ENCODE measurements at places on chromosomes 2 and 18.

DNA sequence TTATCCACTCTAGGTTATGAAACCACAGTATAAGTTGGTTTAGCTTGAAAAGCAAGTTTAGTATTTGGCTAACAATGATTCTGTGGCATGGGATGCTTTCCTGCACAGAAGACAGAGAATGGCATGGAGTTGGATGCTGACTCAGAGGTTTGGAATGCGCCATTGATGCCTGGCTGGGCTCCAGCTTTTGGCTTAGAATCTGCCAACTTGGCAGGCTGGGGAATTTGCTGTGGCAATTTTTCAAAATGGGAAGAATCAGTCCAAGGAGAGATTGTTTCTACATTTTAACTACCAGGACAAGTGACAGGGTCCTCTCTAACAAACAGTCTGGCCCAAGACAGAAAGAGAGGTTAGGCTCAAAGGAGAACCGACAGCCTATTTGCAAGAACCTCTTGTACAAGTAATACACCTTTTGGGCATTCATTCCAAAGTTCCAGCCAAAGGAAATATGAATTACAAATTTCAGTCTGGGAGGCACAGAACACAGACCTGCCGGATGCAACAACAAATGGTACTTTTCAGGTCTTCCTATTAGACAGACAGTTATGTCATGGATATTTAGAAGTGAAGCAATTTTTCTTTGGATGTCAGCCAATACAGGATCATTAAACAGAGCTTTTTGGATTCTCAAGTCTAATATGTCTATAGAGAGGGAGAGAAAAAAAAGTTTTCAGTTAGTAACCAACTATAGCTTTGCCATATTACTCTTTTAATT is 1027.7 kb downstream of the TMEM182 start:
- DNase-seq: peak; percentile 42

GRCh38 chr2:15472133-15472532 is 89.0 kb downstream of the NBAS start:
- DNase-seq: no peak

DNA sequence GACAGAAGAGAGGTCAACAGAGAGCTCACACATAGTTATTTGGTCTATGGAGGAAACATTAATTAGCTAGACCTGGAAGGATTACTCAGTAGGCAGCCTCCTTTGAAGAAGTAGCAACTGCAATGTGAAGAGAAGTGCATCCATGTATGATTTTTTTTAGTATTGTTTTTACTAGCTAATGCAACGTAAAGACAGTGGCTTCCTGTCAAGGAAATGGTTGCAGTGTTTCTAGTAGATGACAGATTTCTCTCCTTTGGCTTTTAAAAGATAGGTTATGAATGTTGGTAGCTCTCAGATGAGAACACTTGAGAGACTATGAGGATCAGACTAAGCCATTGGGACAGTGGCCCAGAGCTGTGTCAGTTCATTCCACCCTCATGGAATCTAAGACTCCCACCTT is 175.8 kb downstream of the AGPS start:
- DNase-seq: no peak

- DNase-seq: no peak
Measured at GRCh38 chr2:224165901-224166319, 126.8 kb upstream of the SERPINE2 start.

DNA sequence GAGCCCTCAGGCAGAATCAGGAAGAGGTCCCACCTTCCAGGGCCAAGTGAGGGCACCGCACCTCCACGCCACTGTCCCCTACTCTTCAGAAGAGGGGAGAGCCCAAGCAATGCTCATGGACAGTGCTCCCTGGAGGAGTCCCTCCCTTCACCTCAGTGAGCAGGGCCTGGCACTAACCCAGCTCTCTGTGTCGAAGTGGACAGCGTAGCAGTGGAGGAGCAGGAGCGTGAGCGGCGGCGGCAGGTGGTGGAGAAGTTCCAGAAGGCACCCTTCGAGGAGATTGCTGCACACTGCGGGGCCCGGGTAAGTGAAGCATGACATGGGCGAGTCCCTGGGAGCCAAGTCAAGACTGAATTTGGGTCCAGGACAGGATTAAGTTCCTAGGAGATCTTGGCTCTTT is 16.7 kb downstream of the POMC start:
- peak; percentile 54 for DNase-seq

- peak; percentile 73 for DNase-seq
Measured at GRCh38 chr2:201978986-201979385, 54.7 kb upstream of the FZD7 start.

- DNase-seq: no peak
Measured at GRCh38 chr2:47096451-47096850, 58.7 kb downstream of the STPG4 start.

DNA sequence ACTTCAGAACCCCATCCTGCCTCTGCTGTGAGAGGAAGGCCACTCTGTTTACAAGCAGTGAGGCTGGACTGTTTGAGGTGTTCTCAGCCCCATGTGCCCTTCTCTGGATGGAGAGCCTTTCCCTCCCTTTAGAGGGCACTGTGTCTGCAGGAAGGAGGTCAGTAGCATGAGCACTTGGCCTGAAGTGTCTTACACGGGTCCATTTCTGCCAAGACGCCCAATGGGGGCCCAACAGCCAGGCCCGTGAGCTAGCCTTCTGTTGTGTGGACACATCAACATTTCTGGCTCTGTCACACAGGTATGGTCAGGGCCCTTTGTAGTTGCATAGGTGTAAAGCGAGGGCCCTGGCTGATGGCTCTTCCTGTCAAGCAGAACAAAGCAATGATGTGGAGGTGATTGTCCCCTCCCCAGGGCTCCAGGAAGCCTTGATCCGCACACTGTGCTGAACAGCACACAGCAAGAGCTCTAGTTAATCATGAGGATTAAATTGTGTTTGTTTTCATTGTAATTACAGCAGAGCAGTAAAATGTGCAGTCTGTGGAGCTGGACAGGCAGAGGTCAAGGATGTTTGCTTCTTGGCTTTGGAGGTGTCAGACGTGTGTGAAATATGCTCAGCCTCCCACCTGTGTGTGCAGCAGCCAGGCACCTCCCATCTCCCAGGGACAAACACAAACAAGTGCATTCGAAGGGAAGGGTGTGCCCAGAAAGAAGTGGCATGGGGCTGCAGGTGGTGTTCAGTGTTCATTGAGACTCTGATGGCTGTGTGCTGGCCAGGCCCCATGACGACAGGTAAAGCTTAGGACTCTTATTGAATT is 132.1 kb downstream of the SH3RF3 start:
- DNase-seq: no peak

GRCh38 chr2:33216508-33217182 is 259.8 kb upstream of the RASGRP3 start:
- no peak for DNase-seq

DNA sequence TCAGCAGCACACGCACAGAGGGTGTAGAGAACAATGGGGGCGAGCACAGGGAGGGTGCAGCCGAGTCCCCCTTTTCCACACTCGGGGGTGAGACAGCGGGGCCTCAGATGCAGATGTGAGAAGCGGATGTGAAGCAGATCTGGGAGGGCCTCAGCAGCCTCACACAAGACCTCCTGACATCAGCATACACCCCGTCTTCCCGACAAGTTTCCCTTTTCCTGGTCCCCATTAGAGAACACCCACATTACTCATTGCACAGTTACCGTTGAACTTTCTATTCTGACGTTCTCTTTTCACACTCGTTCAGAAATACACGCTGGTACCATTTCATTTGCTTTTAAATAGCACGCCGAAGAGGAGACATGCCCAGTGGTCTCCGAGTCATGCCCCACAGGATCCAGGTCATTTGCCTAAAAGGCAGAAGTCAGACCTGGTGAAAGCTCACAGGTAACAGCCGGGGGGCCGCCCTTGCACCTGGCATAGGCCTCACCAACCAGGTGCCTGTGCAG is 129.5 kb upstream of the ID2 start:
- peak; percentile 5 for DNase-seq

DNA sequence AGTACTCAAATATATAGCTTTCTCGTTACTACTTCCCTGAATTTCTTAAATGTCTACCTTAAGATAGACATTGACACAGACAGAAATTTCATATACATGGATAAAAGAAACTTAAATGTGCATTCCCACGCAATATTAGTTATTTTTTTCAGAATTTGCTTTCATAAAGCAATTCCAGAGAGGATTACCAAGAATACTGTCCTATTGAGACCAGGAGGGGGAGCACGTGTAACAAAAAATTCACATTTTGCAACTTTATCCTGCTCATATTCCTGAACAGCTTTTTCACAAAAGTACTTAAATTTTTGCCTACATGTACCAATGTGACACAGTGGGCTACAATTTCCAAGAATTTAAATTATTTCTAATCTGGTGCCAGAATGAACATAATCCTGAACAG is 30.7 kb upstream of the ERCC3 start:
- DNase-seq: no peak

DNA sequence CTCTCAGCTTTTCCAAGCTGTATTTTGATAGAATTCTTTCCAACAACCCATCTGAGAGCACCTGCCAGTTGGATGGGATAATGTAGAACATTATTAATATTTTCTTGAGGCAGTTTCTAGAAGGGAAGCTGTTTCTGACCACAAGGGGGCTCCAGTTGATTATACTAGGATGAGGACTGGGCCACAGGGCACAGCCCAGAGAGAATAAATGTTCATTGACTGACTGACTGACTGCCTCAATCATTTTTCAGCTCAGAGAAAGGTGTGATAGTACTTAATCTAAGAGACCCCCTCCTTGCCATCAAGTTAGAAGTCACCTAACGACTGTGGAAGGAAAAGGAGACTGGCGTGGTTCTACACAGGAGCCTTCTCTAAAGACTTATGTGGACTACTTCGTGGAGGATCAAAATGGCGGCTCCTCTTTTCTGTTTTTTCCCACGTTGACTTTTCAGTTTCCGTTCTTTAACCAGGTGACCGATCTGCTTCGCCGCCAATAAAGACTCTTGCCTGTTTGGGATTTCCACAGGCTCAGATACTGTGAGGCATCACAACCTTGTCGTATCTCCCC is 31.9 kb upstream of the CREG2 start:
- peak; percentile 63 for DNase-seq

DNA sequence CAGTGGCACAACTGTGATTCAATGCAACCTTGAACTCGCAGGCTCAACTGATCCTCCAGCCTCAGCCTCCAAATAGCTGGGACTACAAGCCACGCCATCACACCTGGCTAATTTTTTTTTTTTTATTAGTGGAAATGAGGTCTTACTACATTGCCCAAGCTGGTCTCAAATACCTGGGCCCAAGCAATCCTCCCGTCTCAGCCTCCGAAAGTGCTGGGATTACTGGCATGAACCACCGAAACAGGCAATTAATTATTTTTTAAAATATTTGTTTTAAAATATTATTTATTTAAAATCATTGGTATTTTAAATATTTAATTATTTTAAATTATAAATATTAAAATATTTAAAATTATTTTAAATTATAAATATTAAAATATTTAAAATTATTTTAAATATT is 24.5 kb downstream of the SRBD1 start:
- no peak for DNase-seq

GRCh38 chr2:160680294-160680693 is 186.7 kb upstream of the RBMS1 start:
- DNase-seq: no peak

DNA sequence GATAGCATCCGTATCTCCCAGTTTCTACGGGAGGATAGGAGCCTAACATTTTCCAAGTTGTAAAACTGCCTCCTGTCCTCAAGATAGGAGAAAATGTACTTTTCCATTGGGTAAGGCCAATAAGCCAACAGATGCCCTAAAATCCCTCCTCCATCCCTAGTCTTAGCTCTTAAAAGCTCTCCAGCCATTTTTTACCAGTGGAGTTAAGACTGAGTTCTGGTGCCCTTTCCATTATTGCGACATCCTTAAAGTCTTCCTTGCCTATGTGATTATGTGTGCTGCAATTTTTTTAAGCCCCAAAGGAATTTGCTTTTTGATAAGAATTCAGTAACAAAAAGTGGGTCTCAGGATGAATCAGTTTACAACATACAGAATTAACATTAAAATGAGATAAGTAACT is 33.0 kb downstream of the LINC00305 start:
- no peak for DNase-seq

- DNase-seq: no peak
Measured at GRCh38 chr2:9748577-9748976, 94.7 kb upstream of the TAF1B start.

DNA sequence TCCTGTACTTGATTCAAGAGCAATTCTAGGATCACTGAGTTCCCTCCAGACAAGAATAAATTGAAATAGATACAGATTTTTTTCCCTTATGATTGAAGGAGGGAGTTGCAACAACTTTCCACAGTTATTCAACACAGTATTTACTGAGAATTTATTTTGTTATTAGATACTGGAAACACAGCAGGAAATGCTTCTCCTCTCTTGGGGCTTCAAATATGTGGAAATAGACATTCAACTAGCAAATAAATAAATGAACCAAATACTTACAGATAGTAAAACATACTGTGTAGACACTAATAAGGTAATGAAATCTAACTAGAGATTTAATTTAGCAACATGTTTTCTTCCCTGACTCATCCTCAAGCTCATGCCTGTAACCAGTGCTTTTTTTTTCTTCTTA is 169.2 kb downstream of the LNPK start:
- no peak for DNase-seq

GRCh38 chr2:31419386-31419785 is 4.8 kb upstream of the XDH start:
- no peak for DNase-seq

GRCh38 chr18:8501044-8501443 is 108.2 kb upstream of the RAB12 start:
- no peak for DNase-seq

- no peak for DNase-seq
Measured at GRCh38 chr2:146762786-146763185, 1082.0 kb upstream of the ACVR2A start.

- no peak for DNase-seq
Measured at GRCh38 chr2:229169751-229170150, 101.3 kb downstream of the PID1 start.

DNA sequence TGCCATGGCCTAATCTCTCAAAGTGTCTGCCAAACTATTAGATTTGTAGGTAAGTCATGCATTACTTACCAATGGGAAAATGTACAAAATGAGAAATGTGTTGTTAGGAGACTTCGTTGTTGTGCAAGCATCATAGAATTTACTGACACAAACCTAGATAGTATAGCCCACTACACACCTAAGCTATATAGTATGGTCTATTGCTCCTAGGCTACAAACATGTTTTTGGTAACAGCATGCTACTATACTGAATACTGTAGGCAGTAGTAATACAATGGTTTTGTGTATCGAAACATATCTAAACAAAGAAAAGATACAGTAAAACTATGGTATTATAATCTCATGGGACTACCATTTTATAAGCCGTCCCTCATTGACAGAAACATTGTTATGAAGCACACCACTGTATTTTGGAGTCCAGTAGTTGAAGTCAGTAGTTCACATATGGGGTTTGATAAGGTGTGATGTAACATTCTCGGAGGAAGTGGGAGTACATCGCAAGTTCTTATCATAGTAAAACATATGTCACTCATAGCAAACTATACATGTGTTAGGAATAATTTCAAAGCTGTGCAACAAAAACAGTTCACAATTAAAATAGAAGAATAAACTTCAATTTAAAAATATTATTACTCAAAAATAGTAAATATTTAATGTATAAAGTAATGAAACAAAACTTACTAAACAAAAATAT is 12.0 kb upstream of the GTF2A1L start:
- DNase-seq: no peak

Measured in femur (tissue), 1 donor.